SW 1271 (cell line): ENCODE measurements at places on chromosomes 1 and 21.

GRCh38 chr1:108327534-108328466 lies 83.9 kb upstream of the NBPF4 start:
- DNase-seq: no peak

DNA sequence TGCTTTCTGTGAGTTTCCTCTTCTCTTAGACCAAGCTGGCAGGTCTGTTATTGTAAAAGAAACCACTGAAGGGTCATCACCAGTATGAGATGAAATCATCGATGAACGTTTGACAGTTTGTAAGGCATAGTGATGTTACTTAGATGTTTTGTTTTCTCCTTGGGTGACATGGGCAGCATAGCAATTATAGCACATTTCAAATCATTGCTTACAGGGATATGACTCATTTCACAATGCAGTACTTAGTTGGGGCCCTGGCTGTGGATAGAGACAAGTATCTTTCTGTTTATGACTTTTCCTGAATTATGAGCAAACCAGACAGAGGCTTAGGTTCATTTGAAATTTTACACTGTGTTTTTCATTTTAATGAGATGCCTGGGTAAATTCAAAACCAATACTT lies 313.0 kb downstream of the RWDD3 start:
- DNase-seq: no peak

DNA sequence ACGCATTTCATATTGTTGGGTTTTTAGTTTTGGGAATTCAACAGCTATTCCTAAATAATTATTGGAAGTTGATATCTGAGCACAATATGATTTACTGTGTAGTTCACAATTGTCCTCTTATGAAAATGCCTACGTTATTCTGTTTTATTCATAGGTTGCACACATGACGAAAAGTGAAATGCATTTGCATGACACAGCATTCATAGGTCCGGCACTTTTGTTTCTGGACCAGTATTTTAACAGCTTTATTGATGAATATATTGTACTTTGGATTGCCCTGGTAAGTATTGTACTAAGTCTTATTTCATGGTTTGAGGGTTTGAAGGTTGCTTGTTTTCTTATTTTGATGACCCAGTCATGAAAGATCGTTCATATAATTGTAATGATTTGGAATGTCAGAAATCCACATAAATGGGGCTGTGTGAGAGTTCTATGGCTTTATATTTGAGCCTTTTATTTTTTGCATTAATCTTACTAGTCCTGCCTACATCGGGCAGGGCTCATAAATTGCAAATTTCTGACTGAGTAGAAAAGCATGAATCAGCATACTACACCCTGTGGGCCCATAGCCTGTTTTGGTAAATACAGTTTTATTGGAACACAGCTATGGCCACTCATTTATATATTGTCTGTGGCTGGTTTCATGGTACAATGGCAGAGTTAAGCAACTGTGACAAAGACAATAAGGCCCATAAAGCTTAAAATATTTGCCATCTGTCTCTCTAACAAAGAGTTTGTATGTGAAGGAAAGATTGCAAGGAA lies 17.0 kb downstream of the DENND2D start:
- no peak for DNase-seq

GRCh38 chr1:232334811-232335210 lies 295.1 kb downstream of the SIPA1L2 start:
- no peak for DNase-seq

GRCh38 chr1:221530791-221531190 lies 211.1 kb downstream of the DUSP10 start:
- DNase-seq: no peak

GRCh38 chr1:198922638-198923430 lies 284.0 kb downstream of the PTPRC start:
- DNase-seq: no peak

DNA sequence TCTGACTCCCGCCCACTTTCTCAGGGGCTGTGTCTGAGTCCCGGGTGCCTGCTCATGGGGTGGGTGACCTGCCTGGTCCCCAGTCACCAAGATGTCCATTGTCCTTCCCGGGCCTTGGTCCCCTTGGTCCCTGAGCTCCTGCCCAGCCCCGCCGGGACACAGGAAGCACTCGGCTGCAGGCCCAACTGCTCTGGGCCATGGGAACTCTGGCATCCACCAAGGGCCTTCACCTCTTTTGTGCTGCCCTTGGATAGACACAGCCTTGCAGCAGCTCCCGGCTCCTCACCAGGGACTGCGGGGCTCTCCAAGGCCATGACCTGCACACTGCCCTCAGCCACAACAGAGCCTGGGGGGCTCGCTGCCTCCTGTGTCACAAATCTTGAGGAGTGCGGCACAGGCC lies 22.1 kb upstream of the MX1 start:
- DNase-seq: no peak

- DNase-seq: no peak
Measured at GRCh38 chr1:205563927-205564441, 59.5 kb downstream of the CDK18 start.

DNA sequence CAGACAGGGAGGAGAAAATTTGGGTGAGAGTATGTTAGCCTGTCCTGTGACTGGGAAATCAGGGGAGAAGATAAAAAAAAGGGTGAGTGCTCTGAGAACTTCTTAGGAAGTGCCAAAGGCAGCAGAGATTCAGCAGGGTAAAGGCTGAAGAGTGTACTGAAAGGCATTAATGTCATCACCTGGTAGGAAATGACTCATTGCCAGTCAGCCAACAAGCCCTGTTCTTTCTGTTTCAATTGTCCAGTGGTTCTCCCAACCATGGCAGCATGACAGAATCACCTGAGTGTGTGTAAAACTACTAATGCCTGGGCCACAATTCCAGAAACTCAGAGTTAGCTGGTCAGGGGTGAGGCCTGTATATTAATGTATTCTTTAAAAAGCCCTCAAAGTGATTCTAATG lies 83.5 kb downstream of the INTS7 start:
- DNase-seq: no peak
